ENCODE measurements at places on chromosomes 13 and 19. TPM values are rescaled to one million over a fixed set of nuclear protein-coding genes. Genes with fewer than 3 reads are reported as not detected.

- no peaks in the 10 kb centered on the region for H3K27me3 ChIP-seq
- no peak overlapping the region for H3K27ac ChIP-seq
- DNase-seq = no peak
- no peak overlapping the region for H3K4me3 ChIP-seq
These were observed 66.5 kb downstream of the EFNB2 start for GRCh38 chr13:106468744-106469590.

- H3K4me1 ChIP-seq = peaks cover 2% of the 10 kb centered on the region
- no peak overlapping the region for H3K4me3 ChIP-seq
- no peaks in the 10 kb centered on the region for H3K27me3 ChIP-seq
- H3K36me3 ChIP-seq = no peaks in the 10 kb centered on the region
- H3K27ac ChIP-seq = no peak overlapping the region
- DNase-seq = no peak
These were observed 82.6 kb downstream of the GADD45B start for GRCh38 chr19:2558543-2558942.

DNA sequence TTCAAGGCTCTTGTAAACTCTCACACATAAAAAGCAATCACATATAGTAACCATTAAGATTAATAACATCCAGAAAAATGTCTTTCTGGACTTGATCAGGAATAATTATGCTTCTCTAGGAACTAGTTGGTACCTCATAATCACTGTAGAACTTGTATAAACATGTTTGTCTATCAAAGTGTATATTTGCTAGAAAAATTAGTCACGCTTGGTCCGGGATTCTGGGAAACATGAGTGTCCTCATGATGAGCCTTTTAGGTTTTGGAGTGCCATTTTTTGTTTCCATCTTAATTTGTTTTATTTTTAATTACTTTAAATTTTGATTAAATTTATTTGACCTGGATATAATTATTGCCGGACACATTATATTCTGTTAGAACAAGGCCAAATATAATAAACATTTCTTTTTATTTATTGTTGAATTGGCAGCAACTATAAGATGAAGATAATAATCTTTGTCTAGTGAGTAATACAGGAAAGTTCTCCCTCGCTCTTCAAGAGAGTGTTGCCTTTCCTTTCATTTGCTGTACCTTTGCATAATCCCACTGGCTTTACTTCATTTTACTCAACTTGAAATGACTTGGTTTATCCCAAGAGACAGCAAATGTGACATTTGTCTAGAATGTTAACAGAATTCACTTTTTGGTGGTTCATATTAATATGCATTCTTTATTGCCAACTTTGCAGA, 207.0 kb downstream of the NALCN start:
- no peak overlapping the region for H3K27ac ChIP-seq
- no peaks in the 10 kb centered on the region for H3K27me3 ChIP-seq
- no peak for DNase-seq
- H3K4me3 ChIP-seq = no peak overlapping the region

GRCh38 chr19:55494172-55494761, 6.0 kb downstream of the SSC5D start:
- H3K27me3 ChIP-seq = peaks cover 14% of the 10 kb centered on the region
- no peak overlapping the region for H3K4me3 ChIP-seq
- H3K4me1 ChIP-seq = peaks cover 5% of the 10 kb centered on the region
- H3K36me3 ChIP-seq = no peaks in the 10 kb centered on the region
- no peak for DNase-seq

DNA sequence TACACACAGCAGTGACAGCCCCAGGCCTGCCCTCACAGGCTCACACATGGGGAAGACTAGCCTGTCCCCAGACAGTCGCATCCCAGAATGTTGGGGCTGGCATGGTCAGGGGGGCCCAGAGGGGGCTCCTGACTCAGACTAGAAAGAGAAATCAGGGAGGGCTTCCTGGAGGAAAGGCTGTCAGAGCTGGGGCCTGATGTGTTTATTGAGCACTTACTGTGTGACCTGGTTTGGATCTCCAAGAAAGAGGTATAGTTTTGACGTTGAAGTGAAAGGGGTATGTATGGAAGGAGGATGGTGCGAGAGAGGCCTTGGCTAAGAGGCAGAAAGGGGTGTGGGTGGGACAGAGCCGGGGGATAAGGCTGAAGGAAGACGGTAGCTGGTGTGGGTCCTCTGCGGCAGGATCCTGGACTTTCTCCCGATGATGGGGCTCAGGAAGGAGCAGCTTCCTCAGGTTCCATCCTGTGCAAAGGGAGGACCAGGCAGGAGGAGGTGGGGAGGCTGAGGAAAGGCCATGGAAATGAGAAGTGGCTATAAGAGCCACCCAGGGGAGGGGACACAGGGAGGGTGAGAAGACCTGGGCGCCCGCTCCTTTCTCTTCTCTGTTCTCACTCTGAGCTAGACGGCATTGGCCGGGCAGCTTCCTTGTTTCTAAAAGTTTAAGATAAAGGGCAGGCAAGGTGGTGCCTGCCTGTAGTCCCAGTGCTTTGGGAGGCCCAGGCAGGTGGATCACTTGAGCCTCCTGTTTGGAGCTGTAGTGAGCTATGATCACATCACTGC, 16.1 kb upstream of the BCL3 start:
- H3K36me3 ChIP-seq = no peaks in the 10 kb centered on the region
- H3K27me3 ChIP-seq = no peaks in the 10 kb centered on the region
- H3K4me3 ChIP-seq = no peak overlapping the region
- peaks cover 14% of the 10 kb centered on the region for H3K4me1 ChIP-seq
- DNase-seq = no peak
- no peak overlapping the region for H3K27ac ChIP-seq

The RLN3 gene
- total RNA-seq = not detected

The CEACAM4 gene
- total RNA-seq = not detected

The PPM1N gene
- total RNA-seq = 4.3 TPM

The ZNF878 gene
- not detected for total RNA-seq

The ZNF527 gene
- total RNA-seq = 6.8 TPM

The SH3GL1 gene
- total RNA-seq = 35.5 TPM

Measured in transverse colon (tissue), 4 donors.